ENCODE measurements at places on chromosomes 6 and 20.
A peak's percentile ranks its signal among the peaks of the same experiment; 100 is the strongest.

- DNase-seq = no peak
Measured at GRCh38 chr6:168333491-168333890, 13.9 kb upstream of the DACT2 start.

DNA sequence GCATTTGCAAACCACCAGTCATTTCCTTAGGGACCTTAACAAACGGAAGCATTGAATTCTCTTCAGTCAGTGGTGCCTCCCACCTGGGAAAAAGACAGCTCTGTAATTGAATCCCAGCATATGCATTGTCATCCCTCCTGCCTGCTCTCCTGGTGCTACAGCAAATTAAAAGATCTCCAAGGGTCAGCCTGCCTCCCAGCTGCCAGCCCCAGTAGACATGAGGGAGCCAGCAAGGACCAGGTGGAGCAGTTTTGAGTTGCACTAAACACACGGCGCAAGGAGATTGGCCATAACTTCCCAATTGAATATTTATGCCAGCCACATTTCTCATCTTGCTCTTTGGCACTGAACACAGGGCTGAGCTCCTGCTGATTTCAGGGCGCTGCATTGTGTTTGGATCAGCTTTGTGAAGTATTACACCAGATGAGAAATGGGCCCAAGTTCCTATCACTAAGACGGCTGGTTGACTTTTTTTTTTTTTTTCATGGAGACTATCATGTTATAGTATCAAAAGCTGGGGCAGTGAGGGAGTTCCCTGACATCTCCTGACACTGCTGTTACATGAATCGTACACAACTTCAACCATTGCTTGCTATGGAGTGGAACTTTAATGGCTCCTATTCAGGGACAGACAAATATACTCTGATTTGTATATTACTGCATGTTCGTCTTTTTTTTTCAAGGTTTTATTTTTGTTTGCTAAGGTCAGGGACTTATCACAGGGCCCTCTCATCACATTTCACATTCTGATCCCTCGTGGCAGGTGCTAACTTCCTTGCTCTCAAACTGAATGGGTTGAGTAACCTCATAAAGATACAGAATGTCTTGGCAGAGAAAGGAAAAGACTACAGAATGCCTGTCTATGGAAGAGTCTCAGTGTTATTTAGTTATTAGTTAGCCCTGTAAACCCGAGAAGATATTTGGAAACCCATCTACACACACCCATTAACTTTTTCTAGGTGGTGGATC is 191.1 kb downstream of the EYA4 start:
- DNase-seq = no peak

GRCh38 chr20:49712996-49713752 is 504 bp downstream of the B4GALT5 start:
- peak; percentile 82 for DNase-seq

DNA sequence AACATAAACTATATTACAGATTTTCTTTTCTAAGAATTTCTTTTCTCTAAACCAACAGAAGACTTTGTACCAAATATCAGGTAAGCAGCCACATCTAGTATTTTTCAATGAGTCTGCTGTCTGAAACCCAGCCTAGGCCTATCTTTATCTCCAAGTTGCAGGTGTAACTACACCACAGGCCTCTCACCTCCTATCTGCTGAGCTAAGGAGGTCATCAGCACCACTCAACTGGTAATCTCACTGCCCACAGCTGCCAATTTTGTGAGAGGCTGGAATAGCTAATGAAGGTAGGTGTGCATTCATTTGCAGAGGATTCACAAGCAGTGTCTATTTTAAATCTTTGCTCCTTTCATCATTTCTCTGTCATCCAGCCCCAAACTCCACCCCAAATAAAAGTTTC is 584.8 kb downstream of the HDGFL1 start:
- DNase-seq = no peak

DNA sequence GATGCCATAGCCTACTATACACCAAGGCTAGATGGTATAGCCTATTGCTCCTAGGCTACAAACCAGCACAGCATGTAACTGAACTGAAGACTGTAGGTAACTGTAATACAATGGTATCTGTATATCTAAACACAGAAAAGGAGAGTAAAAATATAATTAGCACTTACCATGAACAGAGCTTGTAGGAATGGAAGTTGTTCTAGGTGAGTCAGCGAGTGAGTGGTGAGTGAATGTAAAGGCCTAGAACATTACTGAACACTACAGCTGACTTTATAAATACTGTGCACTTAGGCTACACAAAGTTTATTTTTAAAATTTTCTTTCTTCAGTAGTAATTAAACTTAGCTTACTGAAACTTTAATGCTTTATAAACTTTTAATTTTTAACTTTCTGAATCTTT is 129.5 kb downstream of the BTBD9 start:
- DNase-seq = no peak

GRCh38 chr6:16947375-16948015 is 154.4 kb upstream of the STMND1 start:
- DNase-seq = no peak

Measured in NB4 (cell line).